Astrocyte of the cerebellum (primary cell): ENCODE measurements at places on chromosomes 7 and 10.

DNA sequence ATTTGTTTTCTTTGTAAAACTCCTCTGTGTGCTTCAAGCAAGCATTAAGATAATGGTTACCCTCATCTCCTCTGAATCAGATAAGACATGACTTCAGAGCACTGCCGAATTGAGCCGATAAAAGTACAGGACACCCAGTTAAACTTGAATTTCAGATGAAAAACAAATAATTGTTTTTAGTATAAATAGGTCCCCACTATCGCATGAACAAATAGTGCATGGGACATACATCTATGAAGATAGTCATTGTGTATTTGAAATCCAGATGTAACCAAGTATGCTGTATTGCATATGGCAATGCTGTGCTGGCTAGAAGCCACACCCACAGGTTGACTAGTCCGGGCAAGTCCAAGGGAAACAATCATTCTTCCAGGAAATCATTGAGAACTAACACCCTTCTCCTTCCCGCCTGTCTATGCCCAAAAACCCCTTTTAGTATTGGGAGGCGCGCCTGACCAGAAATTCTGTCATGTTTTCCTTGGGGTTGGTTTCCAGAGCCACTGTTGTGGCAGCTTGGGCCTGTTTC, 12.6 kb upstream of the FGFR2 start:
- no peak for DNase-seq

DNA sequence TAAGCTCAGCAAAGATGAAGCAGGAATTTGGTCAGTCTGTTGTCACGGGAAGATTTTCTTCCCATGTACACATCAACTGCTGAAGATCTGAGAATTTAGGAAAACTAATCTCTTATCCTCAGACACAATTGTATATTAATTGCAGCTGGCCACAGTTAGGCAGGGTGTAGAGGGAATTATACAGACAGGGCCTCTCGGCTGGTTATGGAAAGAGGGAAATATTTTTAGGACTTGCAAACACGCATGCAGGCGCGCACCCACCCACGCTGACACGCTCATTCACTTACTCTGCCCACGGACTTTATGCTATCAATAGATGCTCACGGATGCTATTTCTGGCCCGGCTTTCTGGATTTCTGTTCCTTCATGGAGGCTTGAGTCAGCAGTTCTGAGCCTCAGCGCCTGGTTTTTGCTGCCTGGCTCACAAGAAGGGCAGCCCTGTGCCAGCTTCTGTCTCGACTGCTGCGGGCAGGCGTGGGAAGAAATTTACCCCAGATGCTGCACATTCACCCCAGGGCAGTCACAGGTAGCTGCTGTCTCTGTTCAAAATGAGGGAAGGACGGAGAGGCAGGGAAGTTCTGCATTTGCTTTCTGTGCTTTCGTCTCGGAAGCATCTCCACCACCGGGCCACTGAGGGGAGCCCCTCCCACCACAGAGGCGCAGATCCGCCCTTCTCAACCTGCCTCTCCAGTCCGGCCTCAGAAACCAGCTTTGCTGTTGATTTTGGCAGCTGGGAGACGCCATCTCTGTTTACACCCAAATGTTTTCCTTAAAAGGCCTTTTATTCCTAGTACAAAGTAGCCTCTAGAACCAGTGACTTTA, 116.3 kb upstream of the BTBD16 start:
- DNase-seq: no peak

- peak; percentile 63 for DNase-seq
Measured at GRCh38 chr7:29105752-29106668, 40.3 kb downstream of the CPVL start.

GRCh38 chr10:102241032-102241443, 274 bp downstream of the PITX3 start:
- no peak for DNase-seq

DNA sequence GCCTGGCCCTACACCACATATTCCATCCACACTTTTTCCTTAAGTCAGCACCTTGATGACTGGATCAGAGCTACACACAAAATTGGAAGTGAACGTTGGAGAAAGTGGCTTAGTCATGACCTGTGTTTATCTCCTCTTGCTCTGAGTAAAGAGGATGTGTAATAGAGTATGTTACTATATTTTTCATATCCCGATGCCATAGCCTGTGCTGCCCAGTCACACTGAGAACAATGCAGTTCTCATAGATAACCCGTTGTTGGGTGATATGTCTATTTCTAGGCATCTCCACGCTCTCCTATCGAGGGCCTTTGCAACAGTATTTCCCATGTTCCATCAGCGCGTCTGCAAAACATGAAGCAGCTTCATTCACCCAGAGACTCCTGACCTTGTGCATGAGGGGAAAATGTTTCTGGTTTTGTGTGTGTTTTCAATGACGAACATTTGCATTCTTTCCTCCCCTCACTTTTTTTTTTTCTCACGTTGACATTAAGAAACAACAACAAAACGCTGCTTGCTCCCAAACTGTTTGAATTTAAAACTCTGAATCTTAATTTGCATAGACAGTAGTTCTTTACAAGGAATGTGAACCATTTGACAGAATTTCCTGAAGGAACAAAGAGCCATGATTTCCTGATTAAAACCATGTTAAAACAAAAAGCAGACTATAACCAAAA, 43.4 kb downstream of the GRK5 start:
- DNase-seq: peak; percentile 66

DNA sequence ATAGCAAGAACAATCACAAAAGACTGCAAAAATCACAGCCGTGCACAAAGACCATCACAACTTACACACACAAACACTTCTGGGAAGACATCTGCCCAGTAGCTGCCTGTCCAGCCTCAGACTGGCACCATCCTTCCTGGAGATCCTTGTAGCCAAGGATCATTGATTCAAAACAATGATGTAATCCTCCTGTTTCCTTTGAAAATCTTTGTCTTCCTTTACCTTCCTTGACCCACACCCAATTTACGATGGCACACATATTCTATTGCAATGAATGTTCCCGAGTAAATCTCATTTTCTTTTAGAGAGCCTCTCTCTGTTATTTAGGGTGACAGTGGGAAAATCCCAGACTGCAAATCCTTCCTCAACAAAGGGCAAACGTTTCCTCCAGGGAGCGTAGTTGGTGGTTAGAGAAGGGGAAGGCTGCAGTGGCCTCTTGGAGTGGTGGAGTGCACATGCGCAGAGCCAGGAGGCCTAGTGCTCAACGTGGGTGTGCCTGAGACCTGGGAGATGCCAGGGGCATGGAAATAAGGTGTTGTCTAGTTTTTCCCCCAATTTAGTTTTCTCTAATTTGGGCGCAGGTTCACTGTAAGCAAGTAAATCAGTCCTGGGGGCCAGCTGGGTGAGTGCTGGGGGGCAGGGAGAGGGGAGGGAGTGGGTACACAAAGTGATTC, 3.1 kb upstream of the INPP5A start:
- DNase-seq: no peak

- no peak for DNase-seq
Measured at GRCh38 chr7:38282081-38282480, 8.6 kb upstream of the TARP start.

- DNase-seq: no peak
Measured at GRCh38 chr10:33733058-33733457, 398.6 kb upstream of the NRP1 start.

GRCh38 chr7:132480534-132480933, 95.7 kb downstream of the PLXNA4 start:
- no peak for DNase-seq

DNA sequence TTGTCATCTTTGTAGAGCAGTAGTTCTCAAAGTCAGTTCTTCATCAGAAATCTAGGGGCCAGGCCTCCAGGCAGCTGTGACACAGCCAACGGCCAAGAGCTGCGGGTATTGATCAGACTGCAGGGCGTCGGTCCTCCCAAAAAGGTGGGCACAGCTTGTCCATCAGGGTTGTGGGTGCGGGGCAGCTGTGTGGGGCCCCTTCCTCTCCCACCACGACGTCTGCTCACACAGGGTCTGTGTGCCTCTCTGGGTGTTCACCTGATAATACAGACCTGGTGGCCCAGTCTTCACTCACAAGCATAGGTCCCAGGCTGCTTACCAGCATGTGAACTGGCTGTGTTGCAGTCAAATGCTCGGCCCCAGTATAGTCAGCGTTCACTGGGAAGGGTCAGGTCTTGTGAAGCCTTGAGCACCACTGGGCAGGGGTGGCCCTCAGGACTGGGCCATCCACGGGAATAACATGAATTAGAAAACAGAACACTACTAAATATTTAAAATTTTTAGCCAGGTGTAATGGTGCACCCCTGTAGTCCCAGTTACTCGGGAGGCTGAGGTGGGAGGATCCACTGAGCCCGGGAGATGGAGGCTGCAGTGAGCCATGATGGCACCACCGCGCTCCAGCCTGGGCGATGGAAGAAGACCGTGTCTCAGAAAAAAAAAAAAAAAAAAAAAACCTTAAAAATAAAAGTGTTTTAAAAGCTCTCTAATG, 102.8 kb upstream of the DIP2C start:
- DNase-seq: no peak

DNA sequence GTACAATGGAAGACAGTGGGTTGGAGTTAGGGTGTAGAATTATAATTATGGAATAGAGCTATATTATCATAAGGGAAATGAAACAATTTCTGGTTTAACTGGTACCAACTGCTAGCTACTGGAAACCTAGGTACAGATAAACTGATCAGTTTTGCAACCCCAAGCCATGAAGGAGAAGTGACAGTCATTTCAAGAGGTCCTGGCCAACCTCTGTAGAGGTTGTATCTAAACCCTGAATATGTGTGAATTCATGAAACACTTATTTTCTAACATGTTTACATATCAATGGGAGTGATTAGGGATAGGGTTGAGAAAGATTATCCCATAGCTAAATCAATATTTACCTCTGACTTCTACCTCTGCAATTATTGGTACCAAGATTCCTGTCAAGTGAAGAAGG, 29.9 kb upstream of the CC2D2B start:
- no peak for DNase-seq
